ENCODE measurements at places on chromosomes 11 and 22.

- no peak for DNase-seq
These were observed 551.4 kb downstream of the BUD13 start for GRCh38 chr11:116221351-116221750.

DNA sequence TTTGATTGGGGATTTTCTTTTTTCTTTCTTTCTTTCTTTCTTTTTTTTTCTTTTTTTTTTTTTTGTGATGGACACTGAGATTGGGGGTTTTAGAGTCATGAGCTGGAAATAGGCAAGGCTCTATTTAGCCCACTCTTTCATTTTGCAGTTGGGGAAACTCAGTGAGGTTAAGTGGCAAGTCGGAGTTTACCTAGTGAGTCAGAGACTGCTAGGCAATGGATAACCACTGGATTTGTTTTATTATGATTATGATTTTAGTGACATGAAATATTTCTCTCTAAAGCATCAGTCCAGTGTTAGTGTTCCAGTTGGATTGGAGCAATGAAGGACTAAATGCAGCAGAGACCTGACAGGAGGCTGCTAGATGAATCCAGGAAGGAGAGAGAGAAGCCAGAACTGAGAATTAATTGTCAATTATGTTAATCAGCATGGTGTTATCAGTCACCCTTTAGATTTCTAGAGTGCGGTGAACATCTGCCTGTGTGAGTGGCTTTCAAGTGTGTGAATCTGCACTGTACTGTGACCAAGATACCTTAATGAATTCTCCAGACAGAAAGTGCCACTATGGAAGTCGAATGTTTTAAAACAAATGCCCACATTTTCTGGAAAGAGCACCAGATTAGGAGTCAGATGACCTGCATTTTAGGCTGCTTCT lies 10.9 kb downstream of the BMAL1 start:
- DNase-seq = no peak

DNA sequence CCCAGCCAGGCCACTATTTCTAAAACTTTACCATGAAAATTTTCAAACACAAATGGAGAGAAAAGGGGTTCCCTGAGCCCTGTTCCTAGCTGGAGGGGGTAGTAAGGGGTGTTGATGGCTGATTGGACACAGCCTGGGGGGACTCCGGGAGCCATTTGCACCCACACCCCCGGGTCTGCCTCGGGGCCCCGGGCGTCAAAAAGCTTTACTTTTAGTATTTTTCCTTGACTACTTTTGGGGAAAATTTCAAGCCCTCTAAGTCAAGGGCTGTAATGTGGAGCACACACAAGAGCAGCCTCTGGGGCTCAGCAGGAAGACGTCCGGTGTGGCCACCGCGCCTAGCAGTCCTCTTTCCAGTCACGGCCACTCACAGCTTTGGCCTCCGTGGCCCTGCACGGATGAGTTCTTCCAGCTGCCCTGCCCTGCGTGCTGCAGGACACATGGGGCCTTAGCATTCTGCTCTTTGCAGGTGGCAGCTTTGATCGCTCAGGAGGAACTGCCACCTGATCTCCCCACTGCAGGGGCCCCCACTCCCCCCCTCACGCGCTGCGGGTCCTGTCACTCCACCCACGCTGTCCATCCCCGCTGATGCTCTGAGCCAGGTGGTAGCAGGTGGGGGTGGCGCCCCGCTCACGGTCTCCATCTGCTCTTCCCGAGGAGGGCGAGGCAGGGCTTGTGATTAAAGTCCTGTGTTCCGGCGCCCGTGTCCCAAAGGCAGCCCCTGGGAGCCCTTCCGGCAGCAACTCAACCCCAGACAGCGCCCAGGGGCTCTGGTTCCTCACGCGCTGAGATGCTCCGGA lies 14.4 kb downstream of the RNH1 start:
- DNase-seq = no peak

GRCh38 chr11:16897470-16898061 lies 116.6 kb downstream of the PLEKHA7 start:
- DNase-seq = no peak

GRCh38 chr22:37601540-37602442 lies 6.8 kb upstream of the GGA1 start:
- DNase-seq = no peak

- DNase-seq = peak; percentile 80
These were observed 3.6 kb downstream of the NEAT1 start for GRCh38 chr11:65425971-65426838.

DNA sequence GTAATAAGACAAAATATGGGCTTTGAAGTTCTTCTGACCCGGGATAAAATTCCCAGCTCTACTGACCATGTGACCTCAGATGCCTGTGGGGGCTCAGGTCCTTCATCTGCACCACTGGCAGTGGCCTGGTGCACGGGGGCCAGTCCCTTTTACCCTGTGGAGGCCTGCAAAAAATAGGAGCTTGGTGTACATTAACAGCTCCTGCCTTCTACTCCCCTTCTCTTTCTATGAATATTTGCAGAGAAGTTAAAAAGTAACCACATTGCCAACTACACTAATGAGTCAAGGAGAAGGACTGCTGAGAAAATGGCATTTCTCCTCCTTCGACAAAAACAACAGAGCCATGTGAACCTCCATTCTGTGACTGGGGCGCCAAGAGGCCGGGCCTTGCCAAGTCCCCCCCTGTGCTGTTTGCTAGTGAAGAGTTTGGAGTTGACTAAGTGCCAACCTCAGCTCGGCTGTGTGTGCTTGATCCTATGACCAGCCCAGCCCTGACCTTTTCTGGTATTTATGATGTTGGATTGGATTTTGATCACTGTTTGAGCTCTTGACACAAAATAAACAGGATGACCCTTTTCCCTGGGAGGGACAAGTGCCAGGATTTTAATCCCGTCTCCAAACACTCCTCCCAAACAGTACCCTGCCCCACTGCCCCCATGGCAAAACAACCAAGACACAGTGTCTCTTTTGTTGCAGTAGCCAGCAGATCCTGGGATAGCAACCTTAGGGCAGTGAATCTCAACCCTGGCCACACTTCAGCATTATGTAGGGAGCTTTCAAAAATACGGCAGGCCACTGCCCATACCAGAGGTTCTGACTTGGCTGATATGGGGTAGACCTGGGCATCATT lies 380.1 kb downstream of the LARGE1 start:
- no peak for DNase-seq

DNA sequence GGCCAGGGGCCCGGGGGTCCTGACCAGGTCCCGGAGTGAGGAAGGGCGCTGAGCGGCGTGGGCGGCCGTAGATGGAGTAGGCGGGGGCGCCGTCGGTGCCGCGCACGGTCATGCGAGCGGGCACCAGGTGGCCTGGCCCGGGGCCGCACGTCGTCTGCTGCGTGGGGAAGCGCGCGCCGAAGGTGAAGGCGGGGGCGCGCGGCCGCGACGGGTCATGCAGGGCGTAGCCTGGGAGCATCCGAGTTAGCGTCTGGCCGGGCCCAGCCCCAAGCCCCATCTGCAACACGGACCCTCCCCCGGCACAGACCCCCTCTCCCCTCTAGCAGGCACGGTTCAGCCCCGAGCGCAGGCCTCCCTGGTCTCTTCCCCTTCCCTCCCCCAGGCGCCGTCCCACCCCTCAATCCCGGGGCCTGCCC lies 1.7 kb upstream of the TYMP start:
- DNase-seq = peak; percentile 75

DNA sequence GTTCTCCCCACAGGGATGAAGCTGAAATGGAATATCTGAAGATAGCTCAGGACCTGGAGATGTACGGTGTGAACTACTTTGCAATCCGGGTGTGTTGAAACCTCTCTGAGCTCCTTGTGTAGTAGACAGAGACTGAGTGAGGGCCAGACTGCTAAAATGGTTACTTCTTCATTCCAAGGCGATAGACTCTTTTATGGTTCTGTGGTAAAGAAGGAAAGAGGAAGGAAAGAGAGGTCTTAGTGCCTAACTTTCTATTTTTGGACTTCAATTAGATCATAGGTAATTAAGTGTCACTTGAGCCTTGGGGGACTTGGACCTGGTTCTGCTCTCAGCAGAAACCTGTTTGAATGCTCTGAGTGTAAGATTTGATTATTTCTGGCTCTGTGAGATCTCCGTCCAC lies 54.7 kb downstream of the NF2 start:
- no peak for DNase-seq

DNA sequence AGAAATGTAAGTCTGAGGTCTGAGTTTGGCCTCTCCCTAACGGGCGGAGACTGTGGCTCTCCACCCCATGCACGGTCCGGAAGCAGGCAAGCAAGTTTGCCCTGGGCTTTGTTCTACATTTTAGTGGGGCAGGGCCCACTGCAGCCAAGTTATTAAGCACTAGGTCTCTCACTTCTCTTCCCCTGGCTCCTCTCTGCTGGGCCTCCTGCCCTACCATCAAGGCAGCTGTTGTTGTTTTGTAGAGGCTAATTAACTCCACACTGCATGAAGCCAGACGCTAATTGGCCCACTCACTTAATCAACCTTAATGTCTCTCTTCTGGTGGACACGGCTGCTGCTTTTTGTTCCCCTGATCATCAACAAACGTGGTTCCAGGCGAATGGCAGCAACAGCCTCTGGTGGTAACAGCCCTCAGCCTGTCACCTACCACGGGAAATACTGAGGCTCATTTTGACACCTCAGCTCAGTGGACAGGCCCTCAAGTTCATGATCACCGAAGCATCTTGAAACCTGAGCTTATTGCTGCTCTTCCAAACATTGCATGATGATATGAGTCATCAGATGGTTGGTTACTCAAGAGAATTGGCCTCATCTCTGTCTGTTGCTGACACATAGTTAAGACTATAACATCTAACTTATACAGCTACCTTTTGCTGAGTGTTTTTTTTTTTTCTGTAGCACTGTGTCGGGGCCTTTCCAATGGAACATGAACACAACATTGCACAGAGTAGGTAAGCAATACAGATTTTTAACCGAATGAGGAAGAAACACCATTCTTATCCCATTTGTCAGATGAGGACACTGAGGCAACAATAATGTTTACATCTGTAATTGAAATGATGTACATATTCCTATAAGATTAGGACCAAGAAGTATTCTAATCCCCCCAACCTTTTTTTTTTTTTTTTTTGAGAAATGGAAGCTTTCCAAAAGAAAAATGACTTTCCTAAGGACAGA lies 20.8 kb upstream of the LMO2 start:
- peak; percentile 28 for DNase-seq

- no peak for DNase-seq
These were observed 10.7 kb downstream of the MS4A15 start for GRCh38 chr11:60767388-60767811.
